ENCODE measurements at places on chromosomes 11 and 22. TPM values are rescaled to one million over a fixed set of nuclear protein-coding genes. Genes with fewer than 3 reads are reported as not detected.

DEFB131B gene
- total RNA-seq: not detected

EXPH5 gene
- total RNA-seq: 0.10 TPM

CCDC179 gene
- total RNA-seq: not detected

LAMTOR1 gene
- 97.3 TPM for total RNA-seq

FOLR1 gene
- total RNA-seq: not detected

SCN4B gene
- not detected for total RNA-seq

HBB gene
- total RNA-seq: not detected

GNAZ gene
- total RNA-seq: 1.4 TPM

GSTT2B gene
- total RNA-seq: 21.4 TPM

OR52I1 gene
- not detected for total RNA-seq

LARGE2 gene
- not detected for total RNA-seq

GAS2 gene
- total RNA-seq: 1.1 TPM

CRYBB1 gene
- not detected for total RNA-seq

CASP12 gene
- total RNA-seq: not detected

PTGDR2 gene
- not detected for total RNA-seq

TUBA8 gene
- 0.39 TPM for total RNA-seq

HTR3A gene
- not detected for total RNA-seq

Measured in RPMI7951 (cell line).